ENCODE measurements at places on chromosomes 1 and 21. TPM values are rescaled to one million over a fixed set of nuclear protein-coding genes. Genes with fewer than 3 reads are reported as not detected.
A peak's percentile ranks its signal among the peaks of the same experiment; 100 is the strongest.

CSDE1 gene
- total RNA-seq, result 907 TPM

DNA sequence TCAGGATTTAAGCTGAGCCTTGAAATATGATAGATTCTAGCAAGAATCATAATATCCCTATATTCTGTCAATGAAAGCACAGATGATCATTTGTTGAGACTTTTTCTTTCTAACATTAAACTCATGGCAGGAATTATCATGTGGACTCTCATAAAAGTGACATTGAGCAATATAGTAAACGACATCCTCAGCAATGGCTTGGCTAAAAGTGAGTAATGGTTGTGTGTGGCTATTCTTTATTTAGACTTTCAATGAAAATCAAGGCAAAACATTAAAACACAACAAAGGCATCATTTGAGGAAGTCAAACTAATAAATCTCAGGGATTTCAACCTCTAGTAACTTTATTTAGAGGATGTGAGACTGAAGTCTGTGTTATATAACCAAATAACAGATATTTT lies 257.8 kb upstream of the ADGRL4 start:
- DNase-seq, result no peak

NMNAT1 gene
- 11.8 TPM for total RNA-seq

- DNase-seq, result no peak
These were observed 404.5 kb upstream of the ADAMTS5 start for GRCh38 chr21:27371115-27371974.

DNA sequence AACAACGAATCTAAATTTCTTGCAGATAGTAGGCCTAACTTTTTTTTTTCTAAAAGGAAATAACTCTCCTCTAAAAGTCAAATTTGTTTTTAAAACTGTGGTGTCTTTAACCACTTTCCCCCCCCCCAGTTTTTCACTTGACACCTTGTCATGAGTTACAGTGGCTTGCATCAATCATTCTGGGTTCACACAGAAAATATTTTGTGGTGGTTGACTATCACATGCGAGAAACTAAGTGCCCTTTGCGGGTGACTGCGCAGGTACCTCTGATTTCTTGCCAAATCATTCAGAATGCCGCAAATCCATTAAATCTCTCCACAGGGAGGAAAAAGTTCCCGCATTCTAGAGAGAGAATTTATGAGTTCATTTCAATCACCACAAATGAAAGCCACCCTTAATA lies 23.8 kb upstream of the SAMSN1 start:
- no peak for DNase-seq

OR2T29 gene
- not detected for total RNA-seq

DNA sequence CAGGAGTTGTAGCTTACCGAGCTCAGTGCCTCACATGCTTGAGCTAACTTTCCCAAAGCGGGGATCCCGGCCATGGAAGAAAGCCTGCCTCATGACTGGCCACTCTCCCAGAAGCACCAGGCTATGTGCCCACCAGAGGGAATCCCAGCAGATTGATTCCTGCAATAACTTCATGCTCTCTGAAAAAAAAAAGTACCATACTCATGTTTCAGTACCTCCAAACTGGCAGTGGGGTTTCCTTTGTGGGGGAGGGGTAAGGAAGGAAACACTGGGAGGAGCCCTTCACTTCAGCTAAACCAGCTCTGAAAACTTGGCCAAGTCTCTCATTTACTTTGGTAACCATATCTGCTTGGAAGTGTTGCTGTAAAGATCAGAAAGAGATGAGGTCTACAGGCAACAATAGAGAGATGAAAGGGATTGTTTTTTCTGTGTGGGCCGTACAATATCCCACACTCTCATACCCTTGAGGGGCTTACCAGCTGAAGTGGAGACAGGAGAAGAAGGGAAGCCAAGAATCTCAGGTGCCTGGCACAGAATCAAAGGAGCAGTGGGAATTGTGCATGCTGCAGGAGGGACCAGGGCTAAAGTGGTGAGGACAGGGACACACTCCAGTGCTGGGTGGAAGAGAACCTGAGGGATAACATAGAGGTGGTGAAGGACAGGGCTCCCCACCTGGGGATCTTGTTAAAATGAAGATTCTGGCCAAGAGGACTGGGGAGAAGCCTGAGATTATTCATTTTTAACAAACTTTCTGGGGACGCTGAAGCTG lies 42.4 kb upstream of the TACSTD2 start:
- peak; percentile 29 for DNase-seq

- DNase-seq, result no peak
These were observed 6.7 kb upstream of the IL10RB start for GRCh38 chr21:33259428-33259827.

IVL gene
- total RNA-seq, result under 0.01 TPM

DNA sequence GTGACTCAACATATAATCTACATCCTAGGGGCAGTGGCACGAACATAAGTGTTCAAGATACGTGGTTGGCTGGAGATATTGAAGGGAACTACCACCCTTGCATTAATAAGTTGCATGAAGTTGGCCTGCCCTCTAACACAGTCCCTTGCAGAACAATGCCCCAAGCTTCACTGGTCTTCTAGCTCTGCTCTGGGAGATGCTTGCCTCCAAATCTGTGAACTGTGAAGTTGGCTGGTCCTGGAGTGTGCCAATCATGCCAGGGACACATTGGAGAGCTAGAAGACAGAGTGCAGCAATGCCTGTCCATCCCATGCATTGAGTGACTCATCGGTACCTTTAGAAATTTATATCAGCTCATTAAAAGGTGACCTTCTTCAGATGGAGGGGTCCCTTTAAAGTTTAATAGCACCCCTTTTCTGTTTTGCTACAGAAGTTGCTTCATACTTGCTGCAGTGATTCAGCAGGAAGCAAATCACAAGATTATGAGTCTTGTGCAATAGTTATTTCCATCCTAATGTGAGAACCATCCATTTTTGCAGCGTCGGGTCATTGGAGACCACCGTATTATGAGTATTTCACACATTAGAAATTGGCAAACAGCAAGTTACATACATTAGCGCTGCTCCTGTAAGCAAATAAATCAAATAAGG lies 55.2 kb upstream of the KAZN start:
- DNase-seq, result no peak

TTC34 gene
- total RNA-seq, result 0.07 TPM

KCNQ4 gene
- 0.04 TPM for total RNA-seq

GRCh38 chr1:76471536-76471935 lies 395.7 kb upstream of the ST6GALNAC5 start:
- DNase-seq, result no peak

IGFN1 gene
- not detected for total RNA-seq

GRCh38 chr1:38546636-38547035 lies 312.9 kb downstream of the RRAGC start:
- DNase-seq, result no peak

APCS gene
- not detected for total RNA-seq
